ENCODE measurements at places on chromosomes 1 and 21.

GRCh38 chr1:22461678-22462527 lies 10.3 kb downstream of the ZBTB40 start:
- no peak for DNase-seq

- no peak for DNase-seq
These were observed 951 bp downstream of the GGPS1 start for GRCh38 chr1:235329139-235329902.

DNA sequence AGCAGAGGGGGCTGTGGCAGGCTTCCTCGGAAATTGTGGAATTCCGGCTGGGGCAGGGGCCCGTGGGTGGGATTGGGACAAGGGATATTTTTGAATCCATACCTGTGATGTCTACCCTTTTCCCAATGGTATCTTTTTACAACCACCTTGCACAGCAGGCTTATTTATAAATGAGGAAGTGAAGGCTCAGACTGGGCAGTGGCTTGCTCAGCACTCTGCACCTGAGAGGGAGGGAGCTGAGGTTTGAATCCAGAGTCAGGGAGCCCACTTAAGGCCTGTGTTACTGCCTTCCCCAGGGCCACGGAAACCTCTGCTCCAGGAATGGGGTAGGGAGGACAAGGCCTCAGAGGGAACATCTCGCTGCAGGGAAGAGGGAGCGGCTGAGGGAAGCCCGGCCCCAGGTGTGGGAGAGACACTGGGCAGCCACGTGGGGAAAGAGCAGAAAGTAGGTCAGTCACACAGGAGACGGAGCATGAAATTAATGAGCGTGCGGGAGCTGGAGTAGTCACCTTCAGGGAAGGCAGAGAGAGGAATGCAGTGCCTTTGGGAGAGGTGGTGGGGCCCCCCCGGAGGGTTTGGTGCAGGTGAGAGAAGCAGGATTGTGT lies 35.4 kb upstream of the SCMH1 start:
- DNase-seq = no peak

GRCh38 chr1:86596224-86596623 lies 49.3 kb downstream of the CLCA4 start:
- DNase-seq = no peak

- no peak for DNase-seq
These were observed 149.1 kb upstream of the L1TD1 start for GRCh38 chr1:62045574-62045973.

DNA sequence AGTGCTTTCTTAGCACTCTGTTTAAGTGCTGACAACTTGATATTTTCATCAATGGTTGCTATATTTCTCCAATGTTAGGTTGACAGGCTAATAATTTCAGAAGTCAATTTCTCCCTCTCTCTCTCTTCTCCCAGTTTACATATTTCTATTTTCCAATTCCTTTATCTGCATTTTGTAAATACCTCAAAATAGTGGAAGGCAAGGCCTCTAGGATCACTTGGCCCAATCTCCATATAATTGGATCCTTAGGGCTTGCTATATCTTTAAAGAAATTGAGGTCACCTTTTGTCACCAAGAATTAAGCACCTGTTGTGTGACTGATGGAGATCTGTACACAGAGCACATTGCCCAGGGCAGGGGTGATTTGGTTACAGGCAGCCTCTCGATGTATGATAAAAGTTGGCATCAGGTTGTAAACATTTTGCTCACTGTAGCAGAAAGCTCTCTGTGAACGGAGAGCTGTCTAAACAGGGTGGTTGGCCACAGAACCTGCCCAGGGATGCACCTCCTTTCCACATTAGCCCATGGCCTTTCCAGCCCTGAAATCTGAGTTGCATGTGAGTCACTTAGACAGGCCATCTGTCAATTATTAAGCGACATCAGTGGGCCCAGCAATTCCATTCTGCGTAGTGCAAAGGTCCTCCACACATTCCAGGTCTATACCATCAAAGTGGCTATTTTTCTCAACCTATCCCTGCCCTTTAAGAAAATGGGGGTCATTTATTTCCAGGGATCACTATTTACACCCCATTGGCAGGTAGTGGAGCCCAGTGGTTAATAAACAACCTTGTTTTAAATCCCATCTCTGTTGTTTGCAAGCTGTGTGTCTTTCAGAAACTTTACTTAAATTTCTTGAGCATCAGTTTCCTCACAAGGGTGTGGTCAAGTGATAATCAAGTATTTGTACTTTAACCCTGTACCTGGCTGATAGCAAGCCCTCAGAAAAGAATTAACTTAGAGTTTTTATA lies 29.1 kb upstream of the IRF2BP2 start:
- no peak for DNase-seq

- no peak for DNase-seq
These were observed 39.0 kb upstream of the MYSM1 start for GRCh38 chr1:58738876-58739275.

DNA sequence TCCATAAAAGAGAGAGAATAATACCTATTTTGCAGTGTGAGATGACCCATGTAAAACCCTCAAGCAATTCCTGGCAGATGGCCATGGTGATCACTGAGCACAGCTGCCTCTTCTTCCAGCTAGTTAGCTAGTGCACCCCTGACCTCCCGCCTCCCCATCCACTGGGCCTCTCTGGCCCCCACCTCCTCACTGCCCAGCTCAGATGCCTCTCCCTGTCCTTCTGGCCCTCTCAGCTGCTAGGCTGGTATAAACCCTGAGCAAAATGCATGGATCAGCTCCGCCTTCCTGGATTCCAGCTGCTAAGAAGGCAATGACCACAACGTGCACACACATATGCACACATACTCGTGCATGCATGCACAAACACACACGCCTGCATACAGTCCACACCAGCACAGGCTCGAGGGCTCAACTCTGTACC lies 117.2 kb downstream of the DMRTB1 start:
- no peak for DNase-seq

Measured in effector CD8-positive, alpha-beta T cell (primary cell).